ENCODE measurements at places on chromosomes 11 and 22. TPM values are rescaled to one million over a fixed set of nuclear protein-coding genes. Genes with fewer than 3 reads are reported as not detected.

DNA sequence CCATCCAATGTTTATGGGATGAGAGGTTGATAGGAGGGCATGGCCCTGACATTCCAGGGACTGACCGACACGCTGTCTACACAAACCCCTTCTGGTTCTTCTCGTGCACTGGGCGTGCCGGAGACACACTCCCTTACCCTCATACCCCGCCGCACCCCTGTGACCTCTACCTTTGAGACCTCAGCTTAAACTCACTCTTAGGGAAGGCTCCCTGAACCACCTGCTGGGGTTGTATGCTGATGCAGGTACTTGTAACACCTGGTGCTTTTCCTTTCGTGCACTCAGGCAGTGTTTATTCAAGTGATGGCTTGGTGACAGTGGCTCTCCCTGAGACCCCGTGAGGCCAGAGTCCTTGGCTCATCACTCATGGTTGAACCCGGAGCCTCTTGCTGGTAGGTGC, 12.0 kb downstream of the PPARA start:
- no peak for DNase-seq

DNA sequence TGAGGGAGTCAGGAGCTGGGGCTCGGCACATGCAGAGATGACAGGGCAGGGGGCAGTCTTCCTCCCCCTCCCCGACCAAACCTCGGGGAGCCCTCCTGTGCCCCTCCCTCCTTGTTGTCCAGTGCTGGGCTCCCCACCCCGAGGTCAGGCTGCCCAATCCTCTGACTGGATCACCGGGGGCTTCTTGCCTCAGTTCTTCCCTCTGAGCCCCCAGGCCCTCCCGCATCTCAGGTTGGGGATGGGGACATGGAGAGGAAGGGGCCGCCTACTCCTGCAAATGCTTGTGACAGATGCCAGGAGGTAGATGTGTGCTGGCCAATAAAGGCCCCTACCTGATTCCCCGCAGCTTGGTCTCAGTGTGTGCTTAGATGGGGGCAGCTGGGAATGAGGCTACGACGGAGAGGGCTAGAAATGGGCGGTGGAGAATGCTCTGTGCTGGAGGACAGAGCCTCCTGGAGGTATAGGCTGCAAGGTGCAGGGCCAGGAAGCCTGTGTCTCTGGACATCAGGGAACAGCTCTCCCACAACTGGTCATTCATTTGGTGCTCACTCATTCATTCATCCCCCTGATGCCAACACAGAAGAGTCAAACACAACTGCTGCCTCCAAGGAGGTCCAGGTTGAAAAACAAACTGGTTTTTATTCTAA, 8.4 kb downstream of the RHBDD3 start:
- no peak for DNase-seq

Gene PTPN5
- total RNA-seq, result 4.1 TPM

Gene OR52H1
- total RNA-seq, result not detected

DNA sequence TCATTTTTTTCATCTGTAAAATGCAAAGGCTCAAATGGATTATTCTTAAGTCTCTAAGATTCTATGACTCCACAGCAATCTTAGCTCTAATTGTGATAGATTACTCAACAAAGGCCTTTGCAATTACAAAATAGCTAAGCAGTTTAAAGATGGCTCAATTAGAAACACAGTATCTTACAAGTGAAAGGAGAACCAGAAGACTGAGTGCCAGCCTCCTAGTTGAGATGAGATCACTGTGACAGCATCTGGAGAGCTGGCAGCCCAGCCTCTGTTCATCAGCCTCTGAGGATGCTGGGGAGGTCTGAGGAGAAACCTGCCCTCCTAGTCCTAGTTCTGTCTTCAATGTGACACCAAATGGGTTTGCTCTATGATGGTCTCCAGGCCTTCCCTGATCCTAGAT, 158.4 kb upstream of the NARS2 start:
- no peak for DNase-seq

- peak; percentile 14 for DNase-seq
Measured at GRCh38 chr11:77332259-77332658, 30.8 kb upstream of the GDPD4 start.

Gene PGR
- total RNA-seq, result 6.3 TPM

Gene PAFAH1B2
- 46.9 TPM for total RNA-seq

DNA sequence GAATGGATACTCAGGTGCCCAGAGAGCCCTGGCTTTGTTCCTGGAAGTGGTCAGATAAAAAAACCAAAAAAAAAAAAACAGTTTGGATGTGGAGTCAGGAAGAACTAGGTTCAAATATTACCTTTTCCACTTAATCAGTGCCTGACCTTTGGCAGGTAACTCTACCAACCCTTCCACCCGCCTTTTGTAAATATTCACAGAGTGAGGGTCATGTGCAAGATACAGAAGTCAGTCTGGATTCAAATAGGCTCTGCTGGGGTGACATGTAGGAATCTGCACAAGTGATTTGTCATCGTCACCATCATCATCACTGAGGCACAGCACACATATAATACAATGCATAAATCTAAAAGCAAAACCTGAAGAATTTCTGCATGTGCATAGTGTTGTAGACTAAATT, 490.7 kb downstream of the MIAT start:
- DNase-seq, result no peak

DNA sequence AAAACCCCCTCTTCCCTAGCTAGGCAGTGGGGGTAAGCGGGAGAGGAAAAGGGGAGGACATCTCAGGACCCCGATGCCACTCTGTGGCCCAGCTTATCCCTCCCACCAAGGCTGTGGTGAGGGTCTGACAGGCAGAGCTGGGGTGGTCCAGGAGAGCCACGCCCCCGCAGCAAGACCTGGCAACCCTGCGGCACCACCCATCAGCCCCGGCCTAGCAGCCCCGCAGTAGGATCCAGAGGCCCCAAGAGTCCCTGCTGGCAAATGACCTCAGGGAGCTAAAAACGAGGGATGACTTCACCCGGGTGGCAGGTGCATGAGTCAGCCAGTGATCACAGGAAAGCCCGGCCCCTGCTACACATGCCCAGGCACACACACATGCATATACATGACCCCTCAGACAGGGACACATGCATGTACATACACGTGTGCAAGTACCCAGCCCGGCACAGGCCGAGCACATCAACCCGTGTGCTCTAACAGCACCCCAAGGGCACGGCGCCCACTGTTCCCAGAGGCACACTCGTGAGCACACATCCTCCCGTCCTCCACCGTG, 32.3 kb downstream of the ARVCF start:
- DNase-seq, result no peak

GRCh38 chr11:47010179-47010578, 73.6 kb downstream of the CSTPP1 start:
- no peak for DNase-seq

GRCh38 chr11:116778556-116778955, 5.8 kb upstream of the BUD13 start:
- DNase-seq, result no peak
